ENCODE measurements at places on chromosomes 4 and X.
A peak's percentile ranks its signal among the peaks of the same experiment; 100 is the strongest.

GRCh38 chr4:73988061-73988460 lies at the start of gene PPBP:
TSS of gene PPBP (minus strand) at chr4:73988190. CDS start at chr4:73988103, 87 bp downstream.
- no peak for DNase-seq

- DNase-seq: no peak
Observed at GRCh38 chr4:168269896-168270295, 48.7 kb downstream of the DDX60 start.

- DNase-seq: no peak
Observed at GRCh38 chrX:17377091-17377717, 2.2 kb downstream of the NHS start.

DNA sequence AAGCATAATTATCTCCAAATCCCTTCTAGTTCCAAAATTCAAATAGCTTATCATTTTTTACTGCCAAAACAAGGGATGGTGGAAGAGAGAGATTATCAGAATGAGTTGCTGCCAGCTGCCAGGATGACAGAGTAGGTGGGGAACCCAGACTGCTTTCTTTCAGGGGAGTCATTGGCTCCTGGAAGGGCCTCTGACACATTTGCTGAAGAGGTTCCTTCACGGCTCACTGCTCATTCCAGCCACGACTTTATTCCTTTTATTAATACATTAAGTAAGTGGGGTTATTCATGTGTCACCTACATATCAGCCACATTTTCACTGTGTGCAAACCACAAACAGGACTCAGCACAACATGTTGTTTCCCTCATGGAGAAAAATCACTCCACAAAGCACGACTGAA lies 12.7 kb upstream of the SMIM43 start:
- DNase-seq: no peak

DNA sequence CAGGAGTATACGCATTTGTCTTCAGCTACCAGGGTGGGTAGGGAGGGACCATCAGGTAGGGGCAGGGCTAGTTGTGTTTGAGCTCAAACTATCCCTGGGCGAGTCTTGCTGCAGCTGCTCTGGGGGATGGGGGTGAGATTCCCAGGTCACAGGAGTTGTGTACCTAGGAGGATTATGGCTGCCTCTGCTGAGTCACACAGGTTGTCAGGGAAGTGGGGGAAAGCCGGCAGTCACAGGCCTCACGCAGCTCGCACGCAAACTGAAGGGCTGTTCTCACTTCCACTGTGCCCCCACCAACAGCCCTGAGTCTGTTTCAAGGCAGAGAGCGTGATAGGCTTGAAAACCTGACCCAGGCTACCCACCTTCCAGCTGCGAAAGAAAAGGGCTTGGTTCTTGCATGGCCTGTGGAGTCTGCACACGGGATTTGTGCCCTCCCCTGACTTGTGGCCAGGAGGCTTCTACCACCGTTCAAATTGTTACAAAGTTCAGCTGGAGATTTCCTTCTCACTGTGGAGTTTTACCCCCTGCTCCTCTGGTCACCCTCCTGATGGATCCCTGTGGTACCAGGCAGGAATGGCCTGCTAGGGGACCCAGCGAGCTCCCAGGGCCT lies 63.8 kb downstream of the ARFIP1 start:
- no peak for DNase-seq

GRCh38 chr4:142120921-142121320 lies 484.5 kb downstream of the IL15 start:
- DNase-seq: no peak

DNA sequence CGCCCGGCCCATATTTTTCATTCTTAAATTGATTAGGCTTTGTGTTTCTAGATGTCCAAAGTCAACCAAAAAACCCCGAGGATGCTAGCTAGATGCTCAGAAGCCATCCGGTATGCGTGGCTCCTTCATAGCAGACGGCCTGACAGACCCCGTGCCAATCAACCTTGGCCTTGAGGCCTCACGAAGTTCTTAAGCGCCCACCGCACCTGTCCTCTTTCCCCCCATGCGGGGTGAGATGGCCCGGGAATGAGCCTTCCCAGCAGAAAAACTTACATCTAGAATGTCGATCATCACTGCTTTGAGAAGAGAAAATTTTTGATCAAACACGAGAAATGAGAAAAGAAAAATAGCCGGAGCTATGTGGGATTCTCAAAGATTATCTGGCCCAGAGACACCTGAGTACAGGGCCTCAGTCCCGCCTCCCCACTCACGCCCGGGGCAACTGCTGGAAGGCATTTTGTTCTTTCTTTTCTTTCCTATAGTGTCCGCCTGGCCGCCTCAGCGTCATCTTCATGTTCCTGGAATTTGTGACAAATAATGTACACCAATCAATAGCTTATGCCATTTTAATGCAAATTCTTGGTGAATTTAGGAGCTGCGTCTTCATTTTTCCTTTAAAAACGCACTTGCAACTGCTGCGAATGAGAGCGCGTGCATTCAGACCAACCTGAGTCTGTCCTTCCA lies 1.6 kb upstream of the NAT8L start:
- DNase-seq: no peak

DNA sequence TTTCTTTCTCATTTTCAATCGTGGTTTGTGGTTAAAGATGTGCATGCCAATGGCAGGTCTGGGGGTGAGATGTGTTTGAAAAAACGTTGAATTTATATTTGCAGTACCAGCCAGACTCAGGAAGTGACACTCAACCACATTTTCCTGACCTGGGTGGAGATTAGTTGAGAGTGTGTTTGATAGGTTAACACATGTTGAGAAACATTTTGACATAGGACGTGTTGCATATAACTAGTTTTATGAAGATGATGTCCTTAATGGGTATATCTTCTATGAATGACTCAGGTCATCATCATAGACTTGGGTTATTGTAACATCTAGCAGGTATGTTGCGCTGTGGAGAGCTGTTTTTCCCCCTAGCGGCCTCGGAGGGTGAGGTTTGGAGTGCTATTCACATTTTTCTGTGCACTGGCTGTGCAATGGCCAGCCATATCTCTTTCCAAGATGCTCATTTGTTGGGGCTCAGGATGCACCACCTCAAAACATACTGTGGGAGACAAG lies 21.7 kb upstream of the CD38 start:
- DNase-seq: peak; percentile 53

DNA sequence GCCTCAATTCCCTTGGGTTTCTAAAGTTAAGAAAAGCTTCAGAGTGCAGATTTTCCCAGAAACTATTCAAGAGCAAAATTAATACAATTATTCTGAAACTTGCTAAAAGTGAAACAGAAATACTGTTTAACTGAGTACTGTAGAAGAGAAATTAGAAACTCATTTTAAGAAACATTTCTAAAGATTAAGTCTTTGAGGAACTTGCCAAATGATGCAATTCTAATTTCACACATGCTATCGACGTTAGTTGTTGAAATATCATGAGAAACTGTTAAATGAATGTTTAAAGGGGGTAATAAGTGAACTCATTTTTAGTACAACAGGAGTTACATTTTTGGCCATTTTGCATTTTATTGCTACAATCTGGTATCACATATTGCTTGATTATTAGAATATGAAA lies 125.3 kb upstream of the MAOA start:
- no peak for DNase-seq

DNA sequence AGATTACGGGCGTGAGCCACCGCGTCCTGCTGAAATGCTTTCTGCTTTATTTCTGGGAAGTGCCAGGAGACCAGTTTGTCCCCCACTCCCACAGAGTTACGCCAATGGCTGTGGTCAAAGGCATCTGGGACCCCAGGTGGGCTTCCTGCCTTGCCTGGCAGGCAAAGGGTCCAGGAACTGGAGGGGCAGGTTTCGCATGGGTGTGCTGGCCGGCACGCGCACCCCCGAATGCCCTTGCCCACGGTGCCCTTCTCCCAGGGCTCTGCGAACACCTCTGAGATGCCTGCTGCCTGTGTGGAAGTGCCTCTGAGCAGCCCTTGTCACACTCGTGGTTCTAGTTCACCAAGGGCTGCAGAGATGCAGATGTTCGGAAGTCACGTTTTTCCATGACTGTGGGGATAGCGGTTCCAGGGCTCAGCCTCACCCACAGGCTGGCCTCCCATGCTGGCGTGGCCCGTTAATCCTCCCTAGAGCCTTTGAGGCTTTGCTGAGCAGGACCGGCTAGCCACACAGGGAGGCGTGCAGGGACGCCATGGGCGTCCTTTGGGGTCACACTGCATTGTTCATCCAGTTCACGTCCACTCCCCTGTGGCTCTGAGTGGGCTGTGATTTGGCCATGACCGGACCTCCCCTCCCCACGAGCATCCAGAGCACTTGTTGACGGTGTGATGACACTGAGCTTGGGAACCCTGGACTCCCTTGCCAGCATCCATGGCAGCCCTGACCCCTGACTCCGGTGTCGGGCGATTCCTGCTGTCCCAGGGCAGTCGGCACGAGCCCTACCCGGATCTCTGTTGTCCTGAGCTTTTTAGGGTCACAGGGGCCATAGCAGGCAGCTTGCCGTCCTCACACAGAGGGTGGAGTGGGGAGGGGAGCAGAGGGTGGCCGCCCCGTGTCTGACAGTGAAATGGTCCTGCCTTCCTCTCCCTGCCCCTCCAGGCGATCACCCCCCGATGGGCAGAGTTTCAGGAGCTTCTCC lies 12.7 kb upstream of the ADD1 start:
- DNase-seq: no peak

DNA sequence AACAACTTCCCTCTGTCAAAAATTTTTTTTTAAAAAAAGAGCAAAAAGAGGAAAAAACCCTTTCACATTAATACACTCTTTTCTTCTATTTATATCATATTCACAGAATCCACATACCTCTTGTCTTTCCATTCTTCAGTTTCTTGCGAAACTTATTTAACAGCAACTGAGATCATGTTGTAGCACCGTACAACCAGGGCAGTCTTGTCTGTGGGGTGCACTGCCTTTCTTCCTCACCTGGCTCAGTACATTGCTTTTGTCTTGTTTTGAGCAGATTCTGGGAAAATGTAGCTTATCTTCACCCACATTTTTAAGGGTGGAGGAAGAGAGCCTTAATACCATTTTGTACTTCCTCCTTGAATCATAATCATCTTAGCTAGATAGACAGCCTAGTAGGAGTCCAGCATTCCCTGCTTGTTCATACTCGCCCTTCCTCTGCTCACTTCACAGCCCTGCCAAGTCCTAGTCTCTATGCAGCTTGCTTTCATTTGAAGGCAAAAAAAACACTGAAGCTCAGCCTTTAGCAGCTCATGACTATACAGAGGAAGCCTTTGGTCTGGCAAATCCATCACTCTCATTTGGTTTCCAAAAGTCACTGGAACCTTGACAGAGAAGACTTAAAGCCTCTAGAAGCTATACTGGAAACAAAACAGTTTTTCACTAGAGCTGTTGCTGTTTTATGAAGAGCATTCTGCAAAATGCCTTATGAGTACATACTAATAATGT lies 140.6 kb upstream of the BANK1 start:
- no peak for DNase-seq

DNA sequence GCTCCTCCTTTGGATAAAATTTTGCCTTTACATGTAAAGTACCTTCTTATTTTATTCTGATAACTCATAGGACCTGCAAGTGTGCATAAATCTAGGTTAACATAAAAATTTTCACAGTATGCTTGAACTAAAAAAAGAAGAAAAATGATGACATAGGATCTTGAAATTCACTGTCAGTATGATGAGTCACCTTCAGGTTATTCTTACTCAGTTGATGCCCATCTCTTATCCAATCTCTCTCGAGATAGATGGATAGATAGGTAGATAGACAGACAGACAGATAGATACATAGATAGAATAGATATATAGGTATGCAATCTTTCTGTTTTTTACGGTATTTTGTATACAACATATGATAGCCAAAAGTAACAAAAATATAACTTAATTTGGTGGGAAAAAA lies 485.5 kb downstream of the NAF1 start:
- DNase-seq: no peak

GRCh38 chr4:98722000-98722399 lies 63.6 kb upstream of the TSPAN5 start:
- no peak for DNase-seq

DNA sequence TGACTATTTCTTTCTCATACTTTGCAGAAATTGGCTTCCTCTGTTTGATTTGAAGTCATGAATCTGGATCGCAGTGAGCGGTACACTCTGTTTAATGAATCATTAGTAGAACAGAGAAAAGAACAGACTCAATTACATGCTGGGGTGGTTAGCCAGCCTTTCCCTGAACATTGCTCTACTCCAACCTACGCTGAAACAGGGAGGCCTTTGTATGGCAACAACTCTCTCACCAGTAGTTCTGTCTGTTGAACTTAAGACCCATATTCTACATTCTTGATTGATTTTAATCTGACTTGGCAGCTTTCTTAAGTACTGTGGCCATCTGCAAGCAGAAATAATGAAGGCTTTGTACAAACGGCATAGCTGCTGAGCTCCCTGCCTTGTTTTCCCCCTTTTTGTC lies 19.0 kb upstream of the AP1S2 start:
- no peak for DNase-seq

DNA sequence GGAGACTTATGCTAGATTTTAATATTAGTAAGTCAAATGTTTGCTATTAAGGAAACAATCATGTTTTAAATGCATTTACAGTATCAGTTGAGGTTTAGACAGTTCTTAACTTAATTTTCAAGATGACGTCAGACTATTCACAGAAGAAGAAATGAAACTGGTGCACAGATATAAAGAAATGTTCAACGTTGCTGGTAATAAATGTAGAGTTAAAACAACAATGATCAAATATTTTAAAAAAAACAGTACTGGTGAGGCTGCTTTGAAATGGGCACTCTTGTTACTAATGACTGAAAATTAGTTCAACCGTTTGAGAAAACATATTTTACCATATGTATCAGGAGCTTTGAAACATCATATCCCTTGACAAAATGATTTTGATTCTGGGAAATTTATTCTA lies 44.2 kb downstream of the ABHD18 start:
- no peak for DNase-seq

- no peak for DNase-seq
Observed at GRCh38 chr4:2858451-2859217, 15.0 kb downstream of the ADD1 start.

GRCh38 chrX:68694435-68695205 lies 47.2 kb downstream of the STARD8 start:
- DNase-seq: no peak

DNA sequence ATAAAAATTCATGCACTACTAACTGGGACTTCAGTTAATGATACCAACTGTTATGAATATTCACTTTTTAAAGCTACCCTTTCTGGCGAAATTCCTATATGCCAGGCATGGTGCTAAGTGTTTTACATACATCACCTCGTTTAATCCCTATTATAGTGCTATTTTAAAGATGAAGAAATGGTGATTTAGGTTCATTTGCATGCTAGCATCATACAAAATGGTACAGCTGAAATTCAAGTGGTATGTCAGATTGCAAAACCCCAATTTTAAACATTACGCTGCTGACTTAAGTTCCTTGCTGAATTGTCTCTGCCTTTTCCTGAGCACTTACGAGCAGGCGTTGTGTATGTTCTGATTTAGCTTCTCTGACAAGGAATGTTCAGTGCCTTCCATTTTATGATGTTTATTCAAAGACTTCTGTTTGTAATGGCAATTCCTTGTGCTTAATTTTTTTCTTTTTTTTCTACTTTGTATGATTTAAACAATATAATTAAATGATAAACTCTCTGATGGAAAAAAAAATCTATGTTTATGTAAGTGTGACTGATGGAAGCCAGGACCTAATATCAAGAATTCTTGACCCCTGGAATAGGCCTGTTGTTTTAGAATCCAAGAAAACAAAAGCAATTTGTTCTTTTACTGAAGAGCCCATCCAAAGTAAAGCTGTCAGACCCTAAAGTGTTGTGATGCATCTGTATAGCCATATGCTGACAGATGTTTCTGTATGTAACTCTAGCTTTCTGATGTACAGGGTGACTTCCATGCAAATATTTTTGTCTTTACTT lies 148.1 kb downstream of the PCDH7 start:
- DNase-seq: no peak

GRCh38 chrX:103831803-103832544 lies at the start of gene RAB9B:
TSS of gene RAB9B (minus strand) at chrX:103832257. CDS start at chrX:103825784, 6,473 bp downstream.
- DNase-seq: peak; percentile 52

Measured in stimulated activated CD8-positive, alpha-beta memory T cell treated with anti-CD3 and anti-CD28 coated beads, Interleukin-2, amount 100 ng/mL, for 48 hours (primary cell).